ENCODE measurements at places on chromosomes 12 and 14. TPM values are rescaled to one million over a fixed set of nuclear protein-coding genes. Genes with fewer than 3 reads are reported as not detected.

DNA sequence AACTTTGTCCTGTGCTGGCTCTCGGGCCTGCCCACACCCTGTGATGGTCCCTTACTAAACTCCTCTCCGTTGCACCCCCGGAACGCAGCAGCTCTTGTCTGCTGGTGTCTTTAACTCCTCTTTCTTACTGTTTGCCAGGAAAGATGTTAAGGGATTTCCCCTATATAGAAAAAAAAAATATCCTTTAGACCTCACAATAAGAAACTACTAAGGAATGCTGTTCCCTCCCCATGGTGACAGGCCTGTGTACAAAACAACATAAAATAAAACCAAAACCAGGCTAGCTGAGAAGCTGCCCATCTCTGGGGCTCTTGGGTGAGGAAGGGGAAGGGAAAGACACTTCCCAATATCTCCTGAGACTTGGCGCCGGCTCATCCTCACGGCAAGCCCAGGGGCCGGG is 95.4 kb downstream of the CHGA start:
- peak overlapping the region; percentile 22 for H3K27ac ChIP-seq
- H3K4me1 ChIP-seq, result peaks cover 21% of the 10 kb centered on the region
- no peak for DNase-seq
- no peak overlapping the region for H3K4me3 ChIP-seq

- H3K4me1 ChIP-seq, result peaks cover 14% of the 10 kb centered on the region
- H3K36me3 ChIP-seq, result no peaks in the 10 kb centered on the region
- no peak overlapping the region for H3K27ac ChIP-seq
Measured at GRCh38 chr14:33404054-33404453, 465.4 kb downstream of the NPAS3 start.

DNA sequence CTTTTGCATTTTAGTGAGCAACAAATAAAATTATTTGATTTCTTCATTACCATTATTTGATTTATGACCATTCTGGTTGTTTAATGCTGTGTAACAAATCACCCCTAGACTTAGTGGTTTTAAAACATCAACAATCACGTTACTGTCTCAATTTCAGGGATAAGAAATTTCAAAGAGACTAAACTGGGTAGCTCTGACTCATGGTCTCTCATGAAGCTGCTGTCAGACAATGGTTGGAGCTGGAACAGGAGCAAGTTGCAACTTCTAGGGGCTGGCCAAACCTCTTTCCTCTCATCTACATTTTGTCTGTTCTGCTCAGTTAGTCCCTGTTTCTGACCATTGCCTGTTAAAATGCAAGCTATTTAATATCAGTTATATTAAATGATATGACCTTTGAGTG is 517.0 kb downstream of the KCNH5 start:
- H3K4me3 ChIP-seq, result no peak overlapping the region
- DNase-seq, result no peak
- no peaks in the 10 kb centered on the region for H3K27me3 ChIP-seq
- H3K27ac ChIP-seq, result no peak overlapping the region

The C14orf180 gene
- total RNA-seq, result 0.29 TPM

Data from mesothelial cell of epicardium (in vitro differentiated cells).